ENCODE measurements at places on chromosomes 2 and 18.
A peak's percentile ranks its signal among the peaks of the same experiment; 100 is the strongest.

- no peak for DNase-seq
These were observed 263.5 kb upstream of the SIX2 start for GRCh38 chr2:45272549-45273265.

DNA sequence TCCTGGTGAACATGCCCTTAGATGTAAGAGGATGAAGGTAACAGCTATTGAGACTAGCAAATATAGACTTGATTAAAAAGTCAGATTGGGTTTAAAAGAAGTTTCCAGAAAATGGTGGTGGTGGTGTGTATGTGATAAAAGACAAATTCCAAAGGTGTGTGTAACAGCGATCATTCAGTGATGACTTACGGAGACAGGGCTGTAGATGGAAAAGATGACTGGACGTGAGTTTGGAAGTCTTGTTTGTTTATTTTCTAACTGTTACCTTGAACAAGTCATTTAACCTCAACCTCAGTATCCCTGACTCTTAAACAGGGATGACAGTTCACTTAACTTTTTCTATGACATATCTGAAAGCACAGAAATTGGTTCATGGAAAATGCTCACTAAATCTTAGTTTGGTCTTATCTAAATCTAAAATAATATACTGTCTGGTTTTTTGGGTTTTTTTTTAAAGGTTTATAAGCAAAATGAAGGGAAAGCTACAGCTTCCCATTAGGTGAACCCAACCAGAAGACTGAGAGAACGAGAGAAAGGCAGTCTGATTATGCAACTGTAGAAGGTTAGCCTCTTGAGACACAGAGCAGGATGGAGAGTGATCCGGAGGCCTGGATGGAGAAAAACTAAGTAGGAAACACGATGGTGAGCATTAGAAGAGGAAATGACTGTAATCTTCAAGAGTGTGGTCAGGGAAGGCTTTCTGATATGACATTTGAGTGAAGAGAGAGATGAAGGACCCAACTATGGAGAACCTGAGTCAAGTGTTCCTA is 71.9 kb downstream of the TCF4 start:
- DNase-seq, result no peak

GRCh38 chr2:226687641-226688253 is 111.9 kb downstream of the IRS1 start:
- DNase-seq, result no peak

- peak; percentile 22 for DNase-seq
These were observed 2.1 kb downstream of the PCBP1 start for GRCh38 chr2:70089220-70089982.

GRCh38 chr18:10085416-10085815 is 171.6 kb downstream of the VAPA start:
- no peak for DNase-seq

DNA sequence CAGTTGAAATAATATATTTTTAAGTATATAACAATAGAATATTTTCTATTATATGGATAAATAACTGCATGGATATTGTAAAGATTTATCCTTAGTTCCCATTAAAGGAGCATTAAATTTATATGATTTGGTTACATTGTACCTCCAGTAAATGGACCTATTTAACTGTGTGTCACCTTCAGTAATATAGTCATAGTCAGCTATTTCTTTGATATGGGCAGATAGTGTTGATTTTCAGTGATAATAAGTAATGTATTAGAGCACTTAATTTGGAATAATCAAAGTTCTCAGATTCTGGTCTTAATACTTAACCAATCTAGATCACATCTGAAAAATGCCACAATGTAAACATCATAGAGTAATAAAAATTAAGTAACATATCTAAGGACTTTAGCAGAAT is 1527.3 kb upstream of the NXPH2 start:
- DNase-seq, result no peak

All from GM20000 (cell line).